ENCODE measurements at places on chromosomes 6 and 20.

DNA sequence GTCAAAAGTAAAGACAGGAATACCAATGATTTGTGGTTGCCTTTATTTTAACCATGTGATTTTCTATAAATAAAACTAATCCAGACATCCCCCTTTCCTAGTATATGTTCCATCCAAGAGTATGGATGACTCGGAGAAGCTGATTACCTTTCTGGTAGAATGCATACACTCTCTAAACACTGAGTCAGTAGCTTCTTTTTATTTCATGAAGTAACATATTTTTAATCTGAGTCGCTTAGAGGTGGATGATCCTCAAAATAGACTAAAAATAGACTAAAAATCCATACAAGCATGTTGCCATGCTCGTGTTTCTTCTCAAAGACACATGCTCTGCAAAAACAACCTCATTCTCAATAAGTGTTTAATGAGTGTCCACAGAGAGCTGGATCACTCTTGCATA is 263.7 kb downstream of the COL12A1 start:
- DNase-seq = peak; percentile 60

DNA sequence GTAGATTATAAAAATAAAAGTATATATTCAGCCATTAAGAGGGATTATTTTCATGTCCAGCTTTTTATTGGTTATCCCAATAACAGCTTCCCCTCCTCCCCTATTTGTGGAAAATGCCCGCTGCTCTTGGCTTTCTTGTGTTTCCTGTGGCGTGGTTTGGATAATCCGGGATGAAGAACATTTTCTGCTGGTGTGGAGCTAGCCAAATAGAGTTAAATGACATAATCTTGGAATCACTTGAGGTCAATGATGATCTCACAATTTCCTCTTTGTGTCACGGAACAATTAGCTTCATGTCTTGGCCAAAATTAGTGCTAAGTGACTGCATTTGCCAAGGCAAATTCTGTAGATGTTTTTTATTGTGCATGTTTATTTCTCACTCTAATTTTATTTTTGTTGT is 394.0 kb downstream of the LAMA2 start:
- no peak for DNase-seq

GRCh38 chr6:111030008-111031007 is 48.5 kb downstream of the RPF2 start:
- DNase-seq = no peak

- peak; percentile 91 for DNase-seq
Measured at GRCh38 chr20:17843246-17844132, 125.1 kb downstream of the SNX5 start.

DNA sequence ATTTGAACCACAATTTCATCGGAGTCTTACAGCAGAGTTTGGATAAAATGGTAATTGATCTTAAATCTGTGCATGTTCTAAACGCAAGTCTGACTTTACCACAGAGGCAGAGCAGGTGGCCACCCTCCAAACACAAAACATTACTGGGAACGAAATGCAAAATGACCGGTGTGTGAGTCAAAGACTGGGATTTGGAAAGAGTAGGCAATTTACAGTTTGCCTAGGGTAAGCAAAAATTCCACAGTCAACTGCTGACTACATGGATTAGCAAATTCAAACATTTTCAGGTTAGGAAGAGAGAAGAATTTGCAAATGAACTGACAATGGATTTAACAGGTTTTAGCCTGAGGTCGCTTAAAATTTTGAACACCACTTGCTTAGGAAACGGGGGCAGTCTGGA is 444.4 kb downstream of the HDGFL1 start:
- no peak for DNase-seq

- DNase-seq = peak; percentile 83
Measured at GRCh38 chr6:139753198-139753861, 378.9 kb upstream of the CITED2 start.

DNA sequence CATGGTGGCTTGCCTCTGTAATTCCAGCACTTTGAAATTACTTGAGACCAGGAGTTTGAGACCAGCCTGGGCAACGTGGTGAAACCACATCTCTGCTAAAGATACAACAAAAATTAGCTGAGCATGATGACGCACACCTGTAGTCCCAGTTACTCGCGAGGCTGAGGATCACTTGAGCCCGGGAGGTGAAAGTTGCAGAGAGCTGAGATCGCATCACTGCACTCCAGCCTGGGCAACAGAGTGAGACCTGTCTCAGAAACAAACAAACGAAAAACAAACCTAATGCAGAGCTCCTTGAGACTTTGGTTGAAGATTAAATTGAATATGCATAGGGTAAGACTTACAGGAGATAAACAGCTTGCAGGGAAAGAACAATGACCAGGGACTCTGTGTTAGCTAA is 80.8 kb downstream of the SCAF8 start:
- DNase-seq = no peak

DNA sequence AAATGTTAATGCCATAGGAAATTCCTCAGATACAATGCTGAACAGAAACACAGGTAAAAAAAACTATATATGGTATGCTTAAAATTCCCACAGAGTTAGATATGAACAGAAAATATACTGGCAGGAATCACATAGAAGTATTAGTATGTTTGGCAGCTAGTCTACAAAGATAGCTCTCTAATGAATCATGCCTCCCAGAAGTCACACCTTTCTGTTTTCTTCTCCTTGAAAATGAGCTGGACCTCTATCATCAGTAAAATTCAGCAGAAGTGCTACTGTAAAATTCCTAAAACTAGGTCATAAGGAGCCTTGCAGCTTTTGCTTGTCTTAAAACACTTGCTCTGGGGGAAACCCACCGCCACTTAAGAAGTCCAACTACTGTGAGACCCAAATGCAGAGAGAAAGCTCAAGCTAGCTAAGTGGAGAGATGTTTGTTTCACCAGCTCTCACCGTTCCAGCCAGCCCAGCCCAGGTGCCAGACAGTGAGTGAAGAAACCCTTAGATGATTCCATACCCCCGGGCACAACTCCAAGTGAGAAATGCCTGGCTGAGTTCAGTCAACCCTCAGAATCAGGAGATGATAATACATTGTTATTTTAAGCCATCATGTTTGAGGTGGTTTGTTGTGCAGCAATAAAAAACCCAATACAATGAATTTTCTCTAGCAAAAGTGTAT is 43.0 kb downstream of the TSPYL4 start:
- DNase-seq = peak; percentile 81

DNA sequence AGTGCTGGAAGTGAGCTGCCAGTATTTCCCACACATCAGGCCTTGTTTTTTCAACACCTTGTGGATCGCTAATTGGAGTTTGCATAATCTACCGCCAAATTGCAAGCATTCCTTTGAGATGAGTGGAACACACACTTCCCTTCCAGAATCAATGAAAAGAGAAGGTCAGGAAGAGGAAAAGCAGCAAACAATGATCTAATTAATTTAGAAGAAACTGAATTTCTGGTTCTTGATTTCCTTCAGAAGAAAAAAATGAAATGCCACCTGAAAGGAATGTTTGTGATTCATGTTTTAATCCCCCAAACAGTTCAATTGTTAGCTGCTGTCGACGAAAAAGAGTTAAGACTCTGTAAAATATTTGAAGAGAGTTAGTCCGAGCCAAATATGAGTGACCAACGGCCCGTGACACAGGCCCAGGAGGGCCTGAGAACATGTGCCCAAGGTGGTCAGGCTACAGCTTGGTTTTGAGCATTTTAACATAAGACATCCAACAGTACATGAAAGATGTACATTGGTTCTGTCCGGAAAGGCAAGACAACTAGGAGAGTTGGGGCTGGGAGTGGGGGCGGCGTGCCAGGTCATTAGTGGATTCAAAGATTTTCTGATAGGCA is 182.3 kb downstream of the MTFR2 start:
- DNase-seq = peak; percentile 96

DNA sequence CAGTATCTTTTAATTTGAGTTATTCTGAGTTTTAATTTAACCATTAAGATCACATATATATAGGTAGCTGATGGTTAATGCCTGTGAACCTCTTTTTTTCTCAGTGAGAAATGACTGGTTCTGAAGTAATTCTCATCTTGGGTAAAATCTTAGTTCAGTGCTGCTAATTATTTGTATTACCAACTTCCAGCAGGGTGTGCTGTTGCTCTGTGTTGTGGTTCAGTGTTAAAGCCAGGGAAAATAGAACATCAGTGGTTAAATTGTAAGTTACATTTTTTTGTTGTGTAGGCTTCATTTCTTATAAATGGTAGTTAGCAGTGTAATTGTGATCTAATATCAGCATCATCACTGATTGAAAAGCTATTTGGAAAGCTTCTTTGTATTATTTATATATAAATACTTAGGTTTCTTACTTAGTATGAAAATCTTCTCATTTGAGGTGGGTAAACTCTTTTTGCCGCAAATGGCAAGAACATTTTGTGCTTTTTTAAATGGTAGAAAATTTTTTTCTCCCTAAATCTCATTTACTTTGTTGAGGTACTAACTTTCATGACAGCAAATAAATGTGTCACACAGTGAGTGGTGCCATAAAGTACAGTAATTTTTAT is 43.7 kb downstream of the CDC5L start:
- DNase-seq = peak; percentile 58

DNA sequence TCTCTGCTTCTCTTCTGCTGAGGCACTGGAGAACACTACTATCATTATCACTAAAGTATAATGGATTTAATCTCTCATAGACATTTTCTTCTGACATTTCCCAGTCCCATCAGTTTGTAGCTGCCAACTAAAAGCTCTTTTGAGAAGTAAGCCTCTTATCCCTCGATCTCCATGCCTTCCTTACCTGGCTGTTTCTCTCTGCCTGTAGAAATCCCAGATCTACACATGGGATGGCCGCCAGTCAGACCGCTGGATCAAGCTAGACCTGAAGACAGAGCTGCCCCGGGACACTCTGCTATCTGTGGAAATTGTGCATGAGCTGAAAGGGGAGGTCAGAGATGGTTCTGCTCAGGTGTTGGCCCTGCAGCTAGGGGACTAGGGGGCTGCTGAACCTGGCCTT is 25.4 kb downstream of the CCDC167 start:
- DNase-seq = no peak

GRCh38 chr6:131362070-131362469 is 211.0 kb upstream of the ARG1 start:
- DNase-seq = peak; percentile 86

Data from kidney tubule cell (primary cell).